Vagina (tissue), 2 donors: ENCODE measurements at places on chromosomes 12 and 14. TPM values are rescaled to one million over a fixed set of nuclear protein-coding genes. Genes with fewer than 3 reads are reported as not detected.

DNA sequence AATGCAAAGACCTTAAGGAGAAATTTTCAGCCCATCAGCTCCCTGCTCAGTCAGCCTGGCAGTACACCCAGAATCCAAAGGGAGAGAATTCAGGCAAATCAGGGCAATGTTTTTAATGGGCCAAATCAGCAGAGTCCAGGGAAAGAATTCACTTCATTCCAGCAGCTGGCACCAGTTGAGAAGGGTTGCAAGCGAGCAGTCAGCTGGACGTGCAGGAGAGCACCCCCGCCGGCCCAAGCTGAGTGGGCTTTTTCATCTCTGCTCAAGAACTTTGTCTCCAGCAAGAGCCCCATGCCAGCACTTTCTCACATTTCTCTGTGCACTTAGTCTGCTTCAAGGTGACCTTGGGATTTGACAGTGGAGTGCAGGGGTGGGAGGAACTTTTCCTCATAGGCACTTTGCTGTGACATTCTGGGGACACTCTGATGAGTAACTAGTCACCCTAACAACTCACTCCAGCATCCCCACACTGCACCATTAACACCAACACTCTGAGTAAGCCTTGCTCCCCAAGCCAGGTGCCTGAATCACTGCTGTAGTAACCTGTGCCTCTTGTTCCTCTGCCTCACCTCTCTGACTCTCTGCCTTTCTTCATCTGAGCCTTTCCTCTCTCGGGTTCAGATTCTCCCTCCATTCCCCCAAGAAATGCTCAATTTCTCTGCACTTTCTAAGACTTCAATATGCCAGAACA, 2.2 kb downstream of the ENDOU start:
- H3K4me1 ChIP-seq = peaks cover 6% of the 10 kb centered on the region
- no peak overlapping the region for H3K27ac ChIP-seq
- DNase-seq = no peak
- H3K4me3 ChIP-seq = no peak overlapping the region
- H3K36me3 ChIP-seq = no peaks in the 10 kb centered on the region

GRCh38 chr14:104294628-104294982, 156.2 kb downstream of the KIF26A start:
- no peaks in the 10 kb centered on the region for H3K4me1 ChIP-seq
- H3K27me3 ChIP-seq = no peaks in the 10 kb centered on the region
- H3K4me3 ChIP-seq = no peak overlapping the region
- H3K36me3 ChIP-seq = no peaks in the 10 kb centered on the region

DNA sequence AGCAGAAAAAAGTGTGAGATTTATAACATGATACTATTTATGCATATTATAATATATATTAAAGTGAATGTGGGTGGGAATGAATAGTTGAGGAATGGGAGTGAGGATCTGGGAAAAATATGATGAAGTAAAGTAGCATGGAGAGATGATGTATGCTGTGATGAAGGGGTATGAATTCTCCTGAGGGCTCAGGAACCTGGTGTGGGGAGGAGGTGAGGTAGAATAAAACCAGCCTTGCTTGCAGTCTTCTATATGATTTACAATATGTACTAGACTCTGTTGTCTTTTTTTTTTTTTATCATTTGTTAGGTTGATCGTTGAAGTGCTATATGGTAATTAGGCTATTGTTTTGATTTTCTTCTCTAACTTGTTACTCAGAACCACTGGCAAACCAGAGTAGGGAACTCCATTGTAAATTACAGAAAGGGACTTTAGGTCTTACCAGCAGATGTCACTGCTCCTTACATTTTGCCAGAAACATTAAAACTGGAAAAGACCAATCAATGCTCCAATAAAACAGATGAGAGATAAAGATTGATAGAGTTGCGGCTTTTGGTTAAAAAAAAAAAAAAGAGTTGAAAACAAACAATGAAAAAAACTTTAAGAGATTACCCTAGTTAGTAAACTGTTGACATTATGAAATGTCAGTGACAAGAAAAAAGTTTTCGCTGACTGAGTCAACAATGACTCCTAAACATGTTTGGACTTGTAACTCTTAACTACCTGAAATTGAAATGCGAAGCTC, 39.9 kb downstream of the ATL1 start:
- H3K27me3 ChIP-seq = no peaks in the 10 kb centered on the region
- H3K4me3 ChIP-seq = no peak overlapping the region
- no peak overlapping the region for H3K27ac ChIP-seq
- no peak for DNase-seq

DNA sequence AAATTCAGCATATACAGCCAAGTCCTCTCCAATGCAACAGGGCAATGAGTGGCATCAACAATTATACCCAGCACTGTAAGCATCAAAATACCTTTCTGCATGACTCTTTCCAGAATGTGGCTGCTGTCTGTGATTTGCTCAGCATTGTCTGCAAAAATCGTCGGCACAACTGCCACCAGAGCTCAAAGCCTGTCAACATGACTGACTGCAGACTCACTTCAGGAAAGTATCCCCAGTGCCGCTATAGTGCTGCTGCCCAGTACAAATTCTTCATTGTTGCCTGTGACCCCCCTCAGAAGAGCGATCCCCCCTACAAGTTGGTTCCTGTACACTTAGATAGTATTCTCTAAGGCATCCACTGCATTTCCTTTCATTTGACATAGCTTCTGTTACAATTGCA, 735 bp downstream of the RNASE6 start:
- H3K4me1 ChIP-seq = no peaks in the 10 kb centered on the region
- DNase-seq = no peak
- H3K27me3 ChIP-seq = no peaks in the 10 kb centered on the region
- no peaks in the 10 kb centered on the region for H3K36me3 ChIP-seq

- H3K4me1 ChIP-seq = peaks cover 21% of the 10 kb centered on the region
- peak; percentile 47 for DNase-seq
- no peak overlapping the region for H3K27ac ChIP-seq
- no peak overlapping the region for H3K4me3 ChIP-seq
These were observed 19.5 kb downstream of the C14orf132 start for GRCh38 chr14:96058576-96059200.

DNA sequence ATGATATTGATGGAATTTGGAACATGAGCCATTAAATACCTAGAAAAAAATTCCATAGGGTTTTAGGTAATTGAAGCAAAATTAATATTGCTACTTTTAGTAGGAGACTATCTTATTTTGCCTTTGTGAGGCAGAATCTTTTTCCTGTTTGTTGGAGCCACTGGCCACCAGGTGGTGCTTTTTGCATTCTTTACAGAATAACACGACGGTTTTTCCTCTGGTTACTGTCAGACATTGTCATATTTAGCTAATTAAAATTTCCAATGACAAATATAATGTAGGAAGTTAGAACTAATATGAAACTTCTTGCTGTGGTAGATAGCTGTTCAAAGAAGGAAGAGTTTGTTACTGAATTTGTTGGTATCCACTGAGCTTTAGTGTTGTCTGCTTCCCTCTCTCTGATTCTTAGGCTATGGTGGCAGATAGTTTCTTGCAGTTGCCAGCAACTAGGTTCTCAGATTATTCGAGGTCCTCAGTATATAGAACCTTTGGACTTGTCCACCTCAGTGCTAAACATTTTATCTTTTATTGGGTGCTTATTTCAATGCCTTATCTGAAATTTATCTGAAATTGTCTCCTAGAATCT, 25.7 kb downstream of the RAB21 start:
- H3K4me3 ChIP-seq = no peak overlapping the region
- no peaks in the 10 kb centered on the region for H3K27me3 ChIP-seq
- no peak overlapping the region for H3K27ac ChIP-seq

DNA sequence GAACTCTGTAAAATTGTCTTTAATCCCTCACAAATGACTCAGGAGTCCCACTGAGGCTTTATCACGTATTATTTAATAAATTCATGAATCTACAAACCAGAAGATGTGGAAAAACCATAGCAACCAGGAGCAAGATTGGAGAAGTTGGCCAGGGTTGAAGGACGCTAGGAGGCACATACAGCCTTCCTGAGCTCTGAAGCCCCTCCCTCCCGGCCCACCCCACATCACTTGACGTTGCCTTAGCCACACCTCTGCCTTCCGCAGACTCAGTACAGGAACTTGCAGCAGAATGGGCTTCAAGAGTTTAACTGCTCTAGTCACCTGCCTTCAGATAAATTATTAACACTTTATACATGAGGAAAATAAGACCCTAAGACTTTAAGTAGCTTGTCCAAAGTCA, 33.9 kb downstream of the SLC35F4 start:
- no peak overlapping the region for H3K27ac ChIP-seq
- no peaks in the 10 kb centered on the region for H3K36me3 ChIP-seq
- peaks cover 25% of the 10 kb centered on the region for H3K4me1 ChIP-seq
- no peak for DNase-seq
- H3K4me3 ChIP-seq = no peak overlapping the region
- H3K27me3 ChIP-seq = no peaks in the 10 kb centered on the region

DNA sequence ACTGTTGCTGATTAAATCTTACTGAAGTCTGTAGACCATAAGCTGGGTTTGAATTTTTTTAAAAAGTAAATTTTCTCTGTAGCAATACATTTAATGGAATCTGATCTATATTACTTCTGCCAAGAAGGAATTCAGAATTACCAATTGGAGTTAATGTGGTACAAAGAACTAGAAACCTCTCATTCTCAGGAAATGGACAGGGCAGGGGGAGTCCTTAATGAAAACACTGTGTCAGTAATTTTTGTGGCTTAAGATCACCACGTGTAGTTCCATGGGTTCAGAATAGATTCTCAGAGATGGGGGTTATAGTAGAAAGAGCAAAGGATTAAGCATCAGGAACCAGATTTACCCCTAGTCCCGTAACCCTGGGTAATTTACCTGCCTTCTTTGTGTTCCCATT, 30.3 kb downstream of the FBXL14 start:
- no peak overlapping the region for H3K27ac ChIP-seq
- H3K36me3 ChIP-seq = no peaks in the 10 kb centered on the region
- H3K4me1 ChIP-seq = no peaks in the 10 kb centered on the region

GRCh38 chr14:34965912-34966311, 16.9 kb upstream of the SRP54 start:
- H3K36me3 ChIP-seq = peaks cover 7% of the 10 kb centered on the region
- no peak overlapping the region for H3K27ac ChIP-seq
- no peak overlapping the region for H3K4me3 ChIP-seq
- H3K27me3 ChIP-seq = no peaks in the 10 kb centered on the region

DNA sequence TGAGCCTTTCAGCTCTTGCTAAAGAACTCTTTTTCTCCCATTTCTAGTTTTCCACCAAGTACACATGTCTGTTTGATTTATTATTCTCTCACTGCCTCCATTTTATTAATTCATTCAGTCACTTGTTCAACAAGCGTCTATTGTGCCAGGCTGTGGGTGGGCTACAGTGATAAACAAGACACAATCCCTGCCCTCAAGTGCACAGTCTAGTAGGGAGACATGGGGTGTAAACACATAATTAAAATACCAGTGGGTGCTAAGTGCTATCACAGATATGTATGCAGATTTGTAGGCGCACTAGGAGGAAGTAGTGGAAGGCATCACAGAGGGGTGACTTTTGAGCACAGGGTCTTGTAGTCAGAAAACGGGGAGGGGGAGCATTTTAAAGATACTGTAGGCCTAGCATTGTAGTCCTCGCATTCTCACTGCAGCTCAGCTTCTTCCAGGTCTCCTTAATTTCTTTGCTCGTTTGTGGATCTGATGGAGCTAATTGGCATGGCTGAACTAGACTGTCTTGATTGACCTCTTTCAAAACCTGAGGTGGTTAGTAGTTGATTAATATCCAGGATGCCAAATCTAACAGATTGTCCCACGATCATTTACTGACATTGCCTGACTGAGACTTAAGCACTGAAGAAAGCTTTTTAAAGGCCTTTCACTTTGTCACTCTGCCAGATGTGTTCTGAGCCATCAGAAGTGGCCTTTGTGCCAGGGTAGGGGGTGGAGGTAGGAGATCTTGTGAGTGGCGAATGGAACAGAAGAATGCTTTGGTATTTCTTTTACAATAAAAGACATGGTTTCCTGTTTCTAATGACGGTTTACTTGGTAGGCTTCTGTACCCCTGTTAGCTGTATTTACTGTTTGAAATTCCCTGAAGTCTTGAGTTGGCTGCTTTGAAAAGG, 116.9 kb downstream of the DIP2B start:
- H3K27me3 ChIP-seq = no peaks in the 10 kb centered on the region
- H3K4me1 ChIP-seq = peaks cover 67% of the 10 kb centered on the region
- peak overlapping the region; percentile 25 for H3K27ac ChIP-seq
- H3K4me3 ChIP-seq = no peak overlapping the region
- no peak for DNase-seq

DNA sequence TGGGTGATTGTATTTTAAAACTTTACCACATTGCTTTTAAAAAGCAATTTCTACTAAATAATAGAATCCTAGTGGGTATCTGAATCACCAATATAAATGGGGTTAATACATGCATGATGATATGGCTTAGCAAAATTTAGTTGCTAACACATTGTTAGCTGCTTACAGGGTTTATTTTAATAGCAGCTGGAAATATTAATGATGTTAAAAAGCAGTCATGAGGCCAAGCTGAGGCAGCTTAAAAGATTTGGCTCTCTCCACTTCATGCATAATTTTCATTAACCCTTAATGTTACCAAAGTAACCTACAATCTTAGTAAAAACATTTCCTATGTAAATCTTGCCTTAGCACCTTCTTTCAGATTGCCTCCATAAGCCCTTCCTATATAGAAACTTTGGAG, 49.2 kb upstream of the CNOT2 start:
- no peaks in the 10 kb centered on the region for H3K36me3 ChIP-seq
- H3K27ac ChIP-seq = no peak overlapping the region
- no peak overlapping the region for H3K4me3 ChIP-seq
- no peak for DNase-seq
- no peaks in the 10 kb centered on the region for H3K27me3 ChIP-seq

GRCh38 chr12:4178424-4179170, 95.0 kb upstream of the CCND2 start:
- DNase-seq = no peak
- H3K4me1 ChIP-seq = no peaks in the 10 kb centered on the region
- no peaks in the 10 kb centered on the region for H3K27me3 ChIP-seq

DNA sequence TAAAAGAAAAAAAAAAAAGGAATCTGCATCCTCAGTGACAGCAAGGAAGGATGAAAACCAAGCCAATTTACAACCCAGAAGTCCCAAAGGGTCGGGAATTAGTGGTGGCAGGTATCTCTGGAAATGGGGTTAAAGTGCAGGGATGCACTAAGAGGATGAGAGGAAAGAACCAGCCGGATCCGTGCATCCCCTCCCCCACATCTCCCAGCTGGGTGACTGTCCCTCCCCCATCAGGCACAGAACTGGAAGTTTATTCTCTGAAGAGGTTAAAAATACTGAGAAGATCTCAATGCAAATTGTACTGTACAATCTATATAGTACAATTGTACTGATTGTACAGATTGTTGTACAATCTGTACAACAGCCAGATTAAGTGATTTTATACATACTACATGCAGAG, 15.4 kb downstream of the CLMN start:
- no peaks in the 10 kb centered on the region for H3K36me3 ChIP-seq
- no peak overlapping the region for H3K27ac ChIP-seq
- peaks cover 15% of the 10 kb centered on the region for H3K4me1 ChIP-seq
- H3K27me3 ChIP-seq = no peaks in the 10 kb centered on the region
- H3K4me3 ChIP-seq = no peak overlapping the region

The SRGAP1 gene
- total RNA-seq = 7.4 TPM

The CCDC175 gene
- total RNA-seq = not detected
